ENCODE measurements at places on chromosomes 13 and 19.

- DNase-seq, result no peak
Observed at GRCh38 chr13:54633456-54633855, 1604.8 kb downstream of the OLFM4 start.

DNA sequence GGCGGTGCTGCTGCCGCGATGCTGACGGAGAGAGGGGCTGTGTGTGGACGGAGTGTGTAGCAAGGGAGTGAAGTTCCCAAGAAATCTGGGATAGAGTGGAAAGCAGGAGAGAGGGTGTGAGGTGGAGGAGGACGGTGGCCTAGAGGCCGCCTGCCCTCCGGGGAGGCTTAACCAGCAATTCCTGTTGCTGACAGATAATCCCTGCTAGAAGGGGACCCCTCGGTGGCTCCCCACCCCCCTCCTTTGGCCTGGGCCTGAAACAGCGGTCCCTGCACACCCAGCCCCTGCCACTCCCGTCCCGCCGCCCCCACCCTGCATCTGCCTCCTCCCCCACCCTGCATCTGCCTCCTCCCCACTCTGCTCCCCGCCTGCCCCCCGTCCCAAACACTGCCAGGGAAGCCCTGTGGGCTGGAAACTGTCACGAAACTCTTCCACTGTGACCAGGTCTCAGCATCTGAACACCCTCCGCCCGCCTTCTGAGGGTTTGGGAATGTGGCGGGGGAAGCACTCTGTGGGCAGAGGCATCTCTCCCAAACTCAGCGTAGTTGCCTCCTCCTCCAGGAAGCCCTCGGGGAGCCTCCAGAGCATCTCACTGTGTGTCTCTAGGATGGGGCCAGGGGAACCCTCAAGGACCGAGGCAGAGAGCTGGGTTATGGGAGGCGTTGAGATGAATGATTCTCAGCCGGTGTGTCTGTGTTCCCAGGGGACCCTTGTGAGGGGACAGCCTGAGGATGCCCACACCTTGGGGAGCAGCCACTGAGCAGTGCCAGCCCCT is 17.1 kb upstream of the MATK start:
- DNase-seq, result no peak

- no peak for DNase-seq
Observed at GRCh38 chr13:40288259-40288658, 378.2 kb downstream of the FOXO1 start.

DNA sequence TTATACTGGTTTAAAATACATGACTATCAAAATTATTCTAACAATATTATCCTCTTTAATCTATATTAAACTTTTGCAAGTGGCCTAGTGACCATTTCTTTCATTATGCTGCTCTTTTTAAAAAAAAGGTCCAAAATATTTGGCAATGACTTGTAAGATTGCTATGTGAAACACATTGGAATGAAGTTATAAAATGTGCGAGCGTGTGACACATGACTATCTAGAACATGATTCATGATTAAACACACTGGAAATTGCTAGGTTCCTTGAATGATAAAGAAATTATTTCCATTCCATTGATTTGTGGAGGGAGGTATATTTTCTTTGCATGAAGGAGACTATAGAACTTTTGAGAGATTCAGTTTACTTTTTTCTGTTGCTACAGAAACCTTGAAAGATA is 739.1 kb downstream of the DIAPH3 start:
- no peak for DNase-seq

GRCh38 chr13:61695147-61695546 is 279.5 kb upstream of the PCDH20 start:
- no peak for DNase-seq

- no peak for DNase-seq
Observed at GRCh38 chr13:63938851-63939250, 2523.2 kb upstream of the PCDH20 start.

DNA sequence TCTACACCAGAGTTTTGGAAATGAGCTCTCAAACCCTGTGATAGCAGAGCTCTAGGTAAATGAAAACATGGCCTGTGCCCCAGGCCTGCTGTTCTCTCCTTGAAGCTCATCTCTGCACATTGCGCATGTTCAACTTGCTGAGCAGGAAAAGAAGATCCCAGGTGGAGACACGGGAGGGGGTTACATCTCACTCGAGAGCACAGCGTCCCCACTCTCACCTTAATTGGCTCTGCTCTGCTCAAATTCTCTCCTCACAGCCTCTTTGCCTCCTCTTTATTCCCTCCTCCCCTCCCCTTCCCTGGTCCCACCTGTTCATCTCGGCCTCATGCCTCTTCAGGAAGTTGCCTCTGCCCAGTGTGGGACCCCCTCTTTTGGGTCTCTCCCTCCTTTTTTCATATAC is 44.7 kb downstream of the RGCC start:
- no peak for DNase-seq
